Head of caudate nucleus (tissue), 42 donors: ENCODE measurements at places on chromosomes 1 and 21.
A peak's percentile ranks its signal among the peaks of the same experiment; 100 is the strongest.

GRCh38 chr1:5917281-5917590 lies 75.0 kb downstream of the NPHP4 start:
- DNase-seq: no peak

DNA sequence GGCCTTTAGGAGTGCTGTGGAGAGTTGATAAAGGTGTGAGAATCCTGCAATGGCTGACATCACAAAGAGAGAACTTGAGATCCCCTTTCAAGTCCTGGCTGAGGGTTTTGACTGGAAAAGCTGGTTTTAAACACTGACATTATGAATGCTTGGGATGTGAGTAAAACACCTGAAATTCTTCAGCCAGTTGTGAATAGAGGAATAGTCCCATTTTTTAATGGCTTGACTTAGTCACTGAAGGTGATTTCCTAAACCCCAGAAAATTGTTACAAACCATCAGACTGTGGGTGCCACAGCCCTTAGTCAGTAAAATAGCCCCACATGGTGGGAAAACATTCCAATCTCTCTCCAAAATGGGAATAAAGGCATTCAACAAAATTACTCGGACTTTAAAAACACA lies 107.7 kb upstream of the LMO4 start:
- no peak for DNase-seq

DNA sequence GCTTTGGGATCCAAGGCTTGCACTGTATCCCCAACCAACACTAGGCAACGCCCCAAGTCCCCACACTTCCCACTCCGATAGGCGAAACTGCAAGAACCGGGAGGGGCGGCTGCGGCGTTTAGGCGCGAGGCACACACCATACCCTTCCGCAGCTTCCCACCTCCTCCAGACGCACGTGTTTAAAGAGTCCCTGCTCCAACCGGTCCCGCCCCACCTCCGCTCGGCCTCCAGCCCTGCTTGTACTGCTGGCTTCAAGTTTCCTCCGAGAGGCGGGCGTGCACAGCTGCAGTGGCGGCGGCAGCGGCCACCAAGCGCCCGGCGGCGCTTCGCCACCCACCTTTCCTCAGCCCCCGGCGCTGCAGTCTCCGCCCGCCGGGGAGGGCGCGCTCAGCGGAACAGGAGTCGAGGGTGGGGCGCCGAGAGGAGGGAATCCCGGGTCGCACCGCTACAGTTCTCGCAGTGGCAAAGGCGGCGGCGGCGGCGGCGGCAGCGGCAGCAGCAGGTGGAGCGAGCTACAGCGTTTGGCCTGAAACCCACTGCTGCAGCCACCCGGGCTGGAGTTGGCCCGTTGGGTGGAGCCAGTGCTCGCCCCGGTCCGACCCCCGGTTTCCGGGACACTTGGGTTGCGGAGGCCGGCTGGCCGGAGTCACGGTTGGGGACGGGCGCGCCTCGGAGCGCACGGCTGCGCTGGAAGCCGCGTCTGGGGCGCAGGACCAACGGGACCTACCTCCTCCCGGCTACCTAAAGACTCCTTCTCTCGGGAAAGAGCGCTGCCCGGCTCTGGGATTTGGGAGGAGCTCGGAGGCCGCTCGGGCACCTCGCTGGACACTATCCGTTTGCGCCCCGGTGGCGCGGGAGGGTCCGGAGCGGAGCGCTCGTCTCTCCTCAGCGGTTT lies at the start of gene CNIH3:
Gene CNIH3 (plus strand): TSS at position 457 of the 895 bp plus-strand sequence. CDS start 858 bp downstream, outside the sequence.
- peak; percentile 44 for DNase-seq

- DNase-seq: no peak
These were observed 3.0 kb downstream of the ZC3H12A start for GRCh38 chr1:37477198-37477931.

DNA sequence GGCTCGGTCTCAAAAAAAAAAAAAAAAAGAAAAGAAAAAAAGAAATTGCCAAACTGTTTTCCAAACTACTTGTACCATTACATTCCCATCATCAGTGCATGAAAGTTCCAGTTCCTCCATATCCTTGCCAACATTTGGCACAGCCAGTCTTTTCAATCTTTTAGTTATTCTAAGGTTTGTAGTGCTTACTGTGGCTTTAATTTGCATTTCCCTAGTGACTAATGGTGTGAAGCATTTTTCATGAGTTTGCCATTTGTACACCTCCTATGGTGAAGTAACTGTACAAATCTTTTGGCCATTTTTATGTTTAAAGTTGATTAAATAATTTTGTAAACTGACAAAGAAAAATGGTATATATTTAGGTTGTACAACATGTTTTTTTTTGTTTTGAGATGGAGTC lies 70.7 kb downstream of the DEGS1 start:
- no peak for DNase-seq

GRCh38 chr1:182995894-182996293 lies 27.3 kb upstream of the LAMC1 start:
- no peak for DNase-seq

GRCh38 chr1:16167331-16168143 lies 11.7 kb upstream of the EPHA2 start:
- DNase-seq: no peak

DNA sequence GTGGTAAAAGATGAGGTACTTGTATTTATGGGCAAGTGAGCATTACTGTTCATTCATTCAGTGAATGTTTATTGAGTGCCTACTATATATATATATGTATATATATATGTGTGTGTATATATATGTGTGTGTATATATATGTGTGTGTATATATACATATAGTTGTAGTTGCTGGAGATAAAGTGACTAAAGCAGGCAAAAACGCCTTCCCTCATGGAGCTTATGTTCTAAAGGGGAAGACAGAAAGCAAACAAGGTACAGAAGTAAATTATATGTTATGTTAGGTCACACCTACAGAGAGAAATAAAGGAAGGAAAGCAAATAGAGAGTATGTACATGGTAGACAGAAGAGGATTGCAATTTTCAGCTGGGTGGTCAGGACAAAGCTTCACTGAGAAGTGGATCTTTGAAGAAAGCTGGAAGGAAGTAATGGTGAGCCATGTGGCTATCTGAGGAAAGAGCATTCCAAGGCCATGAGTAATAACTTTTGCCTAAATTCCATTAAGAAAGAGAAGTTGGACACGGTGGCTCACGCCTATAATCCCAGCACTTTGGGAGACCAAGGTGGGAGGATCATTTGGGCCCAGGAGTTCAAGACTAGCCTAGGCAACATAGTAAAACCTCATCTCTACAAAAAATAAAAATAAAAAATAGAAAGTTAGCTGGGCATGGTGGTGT lies 33.5 kb upstream of the KLF17 start:
- no peak for DNase-seq

DNA sequence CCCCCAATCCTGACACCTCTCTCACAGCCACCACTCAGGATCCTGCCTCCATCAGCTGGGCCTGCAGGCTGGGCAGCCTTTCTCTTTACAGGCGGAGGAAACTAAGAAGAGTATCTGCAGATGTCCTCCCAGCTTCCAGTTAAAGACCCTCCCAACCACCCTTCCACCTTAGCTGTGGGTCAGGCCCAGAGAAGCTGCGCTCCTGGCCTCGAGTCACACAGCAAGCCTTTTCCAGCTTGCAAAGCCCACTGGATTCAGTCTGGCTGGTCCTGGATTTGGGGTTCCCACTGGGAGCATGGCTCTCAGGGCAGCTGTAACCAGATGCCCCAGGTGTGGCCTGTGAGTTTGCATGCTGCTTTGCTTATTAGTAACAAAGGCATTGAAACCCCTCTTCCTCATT lies 19.9 kb downstream of the KCNQ4 start:
- DNase-seq: no peak

GRCh38 chr1:118841521-118841920 lies 146.6 kb downstream of the TBX15 start:
- DNase-seq: no peak

DNA sequence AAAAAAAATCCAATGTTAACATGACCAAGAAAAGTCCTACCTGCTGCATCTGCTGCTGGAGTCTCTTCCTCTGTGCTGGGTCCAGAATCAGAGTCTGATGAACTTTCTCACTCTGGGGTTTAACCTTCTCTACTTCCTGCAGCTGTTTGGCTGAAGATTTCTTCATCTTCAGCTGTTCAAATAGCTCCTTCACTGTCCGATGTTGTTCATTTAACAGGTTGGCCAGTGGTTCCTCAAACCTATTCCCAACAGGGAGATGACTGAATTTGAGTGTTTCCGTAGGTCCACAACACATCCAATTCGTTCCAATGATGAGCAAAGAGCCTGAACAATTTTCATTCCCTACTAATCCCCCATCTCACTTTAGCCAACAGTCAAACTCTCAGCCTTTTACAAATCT lies 79.4 kb downstream of the GON4L start:
- no peak for DNase-seq

DNA sequence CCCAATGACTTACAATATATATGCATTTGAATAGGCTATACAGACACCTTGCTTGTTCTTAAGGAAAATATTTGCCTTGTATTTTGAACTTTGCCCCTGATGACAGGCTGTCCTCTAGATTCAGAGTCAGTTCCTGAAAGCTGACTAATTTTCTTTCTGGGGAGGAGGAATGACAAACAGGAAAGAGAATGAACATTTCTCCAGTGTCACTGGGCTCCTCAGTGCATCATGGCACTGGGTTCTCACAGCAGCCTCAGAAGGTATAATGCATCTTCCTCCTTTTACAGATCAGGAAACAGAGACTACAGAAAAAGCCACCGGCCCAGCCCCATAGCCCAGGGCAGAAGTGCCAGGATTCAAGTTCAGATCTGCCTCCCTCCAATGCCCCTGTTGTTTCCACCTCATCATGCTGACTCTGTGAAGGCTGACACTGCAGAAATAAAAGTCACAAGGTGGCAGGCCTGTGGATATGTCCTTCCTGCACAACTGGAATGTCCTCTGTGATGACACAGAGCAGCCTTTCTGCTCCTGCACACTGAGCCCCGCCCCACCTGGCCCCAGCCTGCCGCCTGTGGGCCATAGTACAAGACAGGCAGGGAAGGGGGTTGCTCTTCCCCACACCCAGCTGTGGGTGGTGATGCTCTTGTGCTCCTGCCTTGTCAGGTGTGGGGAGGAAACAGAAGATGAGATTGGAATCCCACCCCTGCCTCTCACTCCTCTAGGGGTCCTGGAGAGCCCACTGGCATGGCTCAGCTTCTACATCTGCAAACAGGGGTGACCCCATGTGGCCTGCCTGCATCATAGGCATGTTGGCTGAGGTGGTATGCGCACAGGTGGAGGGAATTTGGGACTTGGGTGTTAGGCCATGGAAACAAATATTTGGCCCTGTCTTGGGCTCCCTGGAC lies 6.4 kb downstream of the TTC22 start:
- DNase-seq: no peak

DNA sequence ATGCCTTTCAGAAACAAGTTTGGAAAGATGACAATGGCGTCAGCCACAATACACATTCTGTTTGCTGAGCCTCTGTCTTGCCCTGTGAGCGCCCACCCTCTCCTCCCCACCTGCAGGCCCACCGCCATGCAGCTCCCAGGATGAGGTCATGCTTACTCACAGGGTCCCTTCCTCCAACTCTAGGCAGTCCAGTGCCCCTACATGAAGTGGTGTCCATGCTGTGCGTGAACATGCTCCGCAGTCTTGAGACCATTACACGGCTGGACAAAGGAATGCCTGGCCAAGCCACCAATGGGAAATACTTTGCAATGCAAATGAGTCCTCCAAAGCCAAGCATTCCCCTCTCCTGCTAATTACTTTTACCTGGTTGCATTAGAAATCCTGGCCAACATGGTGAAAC lies 92.2 kb downstream of the CD58 start:
- no peak for DNase-seq

- no peak for DNase-seq
These were observed 31.3 kb downstream of the CNIH3 start for GRCh38 chr1:224647449-224647848.
